ENCODE measurements at places on chromosomes 11 and 22.

GRCh38 chr22:47954107-47954506 is 1191.7 kb downstream of the TBC1D22A start:
- DNase-seq = no peak

DNA sequence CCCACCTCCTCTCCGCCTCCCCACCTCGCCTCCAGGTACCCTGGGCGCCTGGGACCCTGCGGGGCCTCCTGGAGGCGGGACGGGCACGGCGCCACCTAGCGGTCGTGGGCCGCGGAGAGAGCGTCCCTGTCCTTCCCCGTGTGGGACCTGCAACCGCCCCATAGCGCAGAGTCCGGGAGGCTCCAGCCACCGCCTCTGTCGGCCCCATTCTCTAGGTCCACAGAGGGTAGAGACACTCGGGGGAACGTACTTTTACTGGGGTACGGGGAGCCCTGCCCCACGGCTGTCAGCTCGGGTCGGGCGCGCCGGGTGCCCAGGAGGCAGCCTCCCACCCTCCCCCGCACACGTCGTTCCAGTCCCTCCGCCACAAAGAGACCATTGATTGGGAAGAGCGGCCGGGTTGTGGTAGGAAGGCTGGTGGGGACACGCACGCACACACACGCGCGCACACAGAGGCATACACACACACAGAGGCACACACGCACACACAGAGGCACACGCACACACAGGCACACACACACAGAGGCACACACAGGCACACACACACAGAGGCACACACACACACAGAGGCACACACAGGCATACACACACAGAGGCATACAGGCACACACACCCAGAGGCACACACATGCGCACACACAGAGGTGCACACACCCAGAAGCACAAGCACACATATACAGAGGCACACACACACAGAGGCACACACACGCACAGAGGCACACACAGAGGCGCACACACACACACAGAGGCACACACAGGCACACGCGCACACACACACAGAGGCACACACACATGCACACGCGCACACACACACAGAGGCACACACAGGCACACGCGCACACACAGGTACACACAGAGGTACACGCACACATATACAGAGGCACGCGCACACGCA is 12.6 kb upstream of the NECTIN1 start:
- no peak for DNase-seq

GRCh38 chr11:111573821-111574249 is 28.4 kb upstream of the SIK2 start:
- DNase-seq = no peak

DNA sequence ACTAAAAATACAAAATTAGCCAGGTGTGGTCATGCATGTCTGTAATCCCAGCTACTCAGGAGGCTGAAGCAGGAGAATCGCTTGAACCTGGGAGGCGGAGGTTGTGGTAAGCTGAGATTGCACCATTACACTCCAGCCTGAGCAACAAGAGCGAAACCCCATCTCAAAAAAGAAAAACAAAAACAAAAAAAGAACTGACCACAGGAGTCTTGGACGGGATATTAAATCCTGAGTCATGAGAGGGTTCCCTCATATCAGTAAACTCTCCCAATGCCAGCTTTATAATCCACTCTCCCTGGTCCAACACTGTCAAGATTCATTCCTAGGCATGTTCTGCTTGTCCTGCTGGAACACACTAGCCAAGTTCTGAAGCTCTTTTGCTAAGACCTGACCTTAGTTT is 61.5 kb upstream of the EP300 start:
- DNase-seq = no peak

DNA sequence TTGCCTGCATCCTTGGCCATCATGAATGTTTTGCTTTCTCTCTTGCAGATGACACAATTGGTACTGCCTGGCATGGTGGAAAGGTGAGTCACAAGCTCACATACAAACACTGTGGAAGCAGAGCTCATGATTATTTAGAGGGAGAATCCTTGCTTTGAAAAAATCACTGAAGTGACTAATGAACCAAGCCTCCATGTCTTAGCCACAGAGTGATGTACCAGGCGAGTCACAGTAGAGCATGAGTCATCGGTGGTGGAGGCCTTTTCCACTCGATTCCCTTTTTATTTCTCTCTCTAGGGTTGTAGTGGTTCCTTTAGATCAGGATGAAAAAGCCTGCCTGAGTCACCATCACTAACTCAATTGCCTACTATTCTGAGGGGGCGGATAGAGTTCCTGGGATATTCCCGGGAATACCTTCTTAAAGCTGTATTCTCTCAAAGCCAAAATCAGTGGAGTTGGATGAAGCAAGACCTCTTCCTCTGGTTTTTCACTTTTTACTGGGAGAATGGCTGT is 49.6 kb upstream of the ALKBH3 start:
- peak; percentile 39 for DNase-seq
